Globus pallidus (tissue), 1 donor: ENCODE measurements at places on chromosomes 12 and 14.
A peak's percentile ranks its signal among the peaks of the same experiment; 100 is the strongest.

- no peak for DNase-seq
Measured at GRCh38 chr12:96197503-96198272, 3.5 kb downstream of the ELK3 start.

DNA sequence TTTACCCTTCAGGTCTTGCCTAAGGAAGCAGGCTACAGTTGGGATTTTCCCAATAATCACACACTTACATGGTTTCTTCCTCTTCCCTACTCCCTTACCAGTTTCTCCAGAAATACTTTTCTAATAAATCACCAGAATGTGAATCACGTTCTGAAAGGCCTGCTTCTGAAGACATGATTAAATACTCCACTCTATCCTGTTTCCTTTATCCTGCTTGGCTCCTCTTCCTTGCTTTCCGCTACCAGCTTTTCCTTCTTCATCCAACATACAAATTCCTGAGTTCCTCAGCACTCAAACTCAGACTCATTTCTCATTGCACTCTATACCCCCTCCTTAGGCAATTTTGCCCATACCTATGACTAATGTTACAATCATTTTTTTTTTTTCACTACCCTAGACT lies 118.3 kb downstream of the MGAT4C start:
- no peak for DNase-seq

DNA sequence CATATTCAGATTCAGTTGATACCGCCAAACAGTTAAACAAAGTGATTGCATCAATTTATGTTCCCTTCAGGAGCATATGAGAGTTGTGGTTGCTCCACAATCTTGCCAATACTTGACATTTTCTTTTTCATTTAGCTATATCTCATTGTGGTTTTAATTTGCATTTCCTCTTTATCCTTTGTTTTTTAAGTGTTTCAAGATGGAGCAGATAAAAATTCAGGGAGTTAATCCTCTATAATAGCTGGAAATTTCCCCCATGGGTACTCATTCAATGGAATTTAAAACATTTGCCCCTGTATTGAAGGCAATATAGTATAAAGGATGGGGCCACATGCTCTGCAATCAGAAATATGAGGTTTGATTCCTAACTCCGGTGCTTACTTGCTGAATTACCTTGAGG lies 1.1 kb upstream of the EXD2 start:
- no peak for DNase-seq

DNA sequence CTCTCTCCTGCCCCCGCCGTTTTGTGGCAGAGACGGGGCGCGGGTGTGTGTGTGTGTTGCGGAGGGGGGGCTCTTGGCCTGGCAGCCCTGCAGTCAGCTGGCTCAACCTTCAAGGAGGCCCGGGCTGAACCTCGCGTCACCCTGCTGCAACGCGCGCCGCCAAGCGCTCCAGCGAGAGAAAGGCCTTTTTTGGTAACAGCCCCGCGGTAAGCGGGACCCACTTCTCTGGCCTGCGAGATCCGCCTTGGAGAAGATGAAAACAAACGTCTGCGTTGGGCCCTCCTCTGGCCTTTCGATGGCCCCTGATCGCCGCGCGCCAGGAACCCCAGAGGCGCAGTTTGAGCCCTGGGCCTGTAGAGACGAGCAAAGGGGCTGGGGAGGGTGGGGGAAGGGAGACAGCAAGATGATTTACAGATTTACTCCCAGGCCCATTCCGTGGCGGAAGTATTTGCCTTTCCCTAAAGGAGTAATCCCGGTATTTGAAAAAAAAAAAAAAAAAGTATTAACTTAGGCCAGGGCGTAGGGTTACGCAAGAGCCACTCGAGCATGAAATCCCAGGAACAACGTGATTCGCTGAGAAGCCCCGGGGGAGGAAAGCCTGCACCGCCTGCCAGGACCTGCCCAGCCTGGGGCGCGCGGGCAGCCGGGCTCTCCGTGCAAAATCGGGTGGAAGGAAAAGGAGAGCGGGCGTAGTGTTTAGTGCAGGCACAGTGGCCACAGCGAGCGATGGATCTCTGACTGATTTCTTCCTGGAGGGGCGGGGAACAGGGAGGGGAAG lies 4.5 kb upstream of the IRF2BPL start:
- peak; percentile 81 for DNase-seq

DNA sequence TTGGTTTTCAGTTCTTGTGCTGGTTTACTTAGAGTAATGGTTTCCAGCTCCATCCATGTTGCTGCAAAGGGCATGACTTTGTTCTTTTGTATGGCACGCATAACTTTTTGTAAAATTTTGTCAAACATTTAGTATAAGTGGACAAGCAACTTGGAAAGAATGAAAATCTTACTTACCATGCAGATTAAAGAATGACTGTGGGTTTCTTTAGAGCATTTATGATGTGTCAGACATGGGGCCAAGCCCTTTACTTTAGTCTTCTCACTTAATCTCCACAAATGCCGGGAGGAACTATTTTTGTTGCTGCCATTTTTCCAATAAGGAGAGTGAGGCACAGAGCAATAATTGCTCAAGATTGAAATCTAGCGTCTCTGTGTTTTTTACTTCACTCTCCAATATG lies 652.5 kb upstream of the TBX3 start:
- DNase-seq, result no peak
